ENCODE measurements at places on chromosomes 4 and X.

DNA sequence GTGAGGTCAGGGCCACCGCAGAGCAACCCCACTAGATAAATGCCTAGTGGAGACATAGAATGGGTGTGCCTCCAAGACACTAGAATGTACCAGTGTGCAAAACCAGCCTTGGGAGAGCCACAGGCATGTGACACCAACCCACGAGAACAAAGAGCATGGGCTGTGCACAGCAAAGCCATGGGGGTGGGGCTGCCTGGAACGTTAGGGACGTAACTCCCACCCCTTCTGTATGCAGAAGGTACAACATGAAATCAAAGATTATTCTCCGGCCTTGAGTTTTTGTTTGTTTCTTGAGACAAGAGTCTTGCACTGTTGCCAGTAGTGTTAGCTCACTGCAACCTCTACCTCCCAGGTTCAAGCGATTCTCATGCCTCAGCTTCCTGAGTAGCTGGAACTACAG is 99.5 kb downstream of the MID1IP1 start:
- DNase-seq = no peak

GRCh38 chr4:43332052-43332425 is 439.5 kb downstream of the GRXCR1 start:
- no peak for DNase-seq

- DNase-seq = no peak
Observed at GRCh38 chrX:71103110-71103983, 3.2 kb downstream of the CXorf65 start.

DNA sequence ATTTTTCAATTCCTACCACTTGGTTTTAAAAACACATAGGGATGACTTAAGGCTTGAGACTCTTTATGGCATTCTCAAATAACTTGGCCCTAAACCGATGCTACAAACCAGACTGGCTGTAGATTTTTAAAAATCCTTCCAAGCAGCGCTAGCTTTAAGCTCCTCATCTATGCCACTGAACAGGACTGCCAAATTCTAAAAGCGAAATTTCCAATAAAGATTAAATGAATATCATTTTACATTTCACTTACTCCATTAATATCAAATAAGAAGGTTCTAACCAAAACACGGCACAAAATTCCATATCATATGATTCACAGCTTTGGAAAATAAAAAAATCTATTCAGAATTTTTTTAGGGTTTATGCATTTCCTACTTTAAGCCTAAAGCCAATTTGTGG is 134.2 kb downstream of the FANCB start:
- no peak for DNase-seq

GRCh38 chr4:2500547-2500946 is 31.6 kb downstream of the RNF4 start:
- no peak for DNase-seq

Measured in NCI-H2227 treated with DMSO at 0.1 percent for 48 hours (cell line).